A549 treated with dexamethasone at 1 μM for 4 hours (cell line): ENCODE measurements at places on chromosomes 3 and 15. TPM values are rescaled to one million over a fixed set of nuclear protein-coding genes. Genes with fewer than 3 reads are reported as not detected.

Gene RBM6
- total RNA-seq: 24.8 to 27.8 TPM (median 25.9 TPM) in 5 replicates

Gene DNAJC13
- total RNA-seq: 11.3 to 16.0 TPM (median 13.8 TPM) in 5 replicates

Gene RETNLB
- total RNA-seq: not detected in 5 replicates

Gene EPHA6
- 0.08 to 0.15 TPM (median 0.09 TPM) in 3 of 5 replicates, not detected in the others for total RNA-seq

Gene NPAP1
- not detected in 5 replicates for total RNA-seq

Gene PRICKLE2
- total RNA-seq: 2.7 to 4.0 TPM (median 3.4 TPM) in 5 replicates
